ENCODE measurements at places on chromosomes 13 and 19.
A peak's percentile ranks its signal among the peaks of the same experiment; 100 is the strongest.

- DNase-seq = no peak
These were observed 494.8 kb downstream of the TBC1D4 start for GRCh38 chr13:74987124-74987690.

- DNase-seq = no peak
These were observed 66.1 kb downstream of the AKAP11 start for GRCh38 chr13:42337808-42338600.

DNA sequence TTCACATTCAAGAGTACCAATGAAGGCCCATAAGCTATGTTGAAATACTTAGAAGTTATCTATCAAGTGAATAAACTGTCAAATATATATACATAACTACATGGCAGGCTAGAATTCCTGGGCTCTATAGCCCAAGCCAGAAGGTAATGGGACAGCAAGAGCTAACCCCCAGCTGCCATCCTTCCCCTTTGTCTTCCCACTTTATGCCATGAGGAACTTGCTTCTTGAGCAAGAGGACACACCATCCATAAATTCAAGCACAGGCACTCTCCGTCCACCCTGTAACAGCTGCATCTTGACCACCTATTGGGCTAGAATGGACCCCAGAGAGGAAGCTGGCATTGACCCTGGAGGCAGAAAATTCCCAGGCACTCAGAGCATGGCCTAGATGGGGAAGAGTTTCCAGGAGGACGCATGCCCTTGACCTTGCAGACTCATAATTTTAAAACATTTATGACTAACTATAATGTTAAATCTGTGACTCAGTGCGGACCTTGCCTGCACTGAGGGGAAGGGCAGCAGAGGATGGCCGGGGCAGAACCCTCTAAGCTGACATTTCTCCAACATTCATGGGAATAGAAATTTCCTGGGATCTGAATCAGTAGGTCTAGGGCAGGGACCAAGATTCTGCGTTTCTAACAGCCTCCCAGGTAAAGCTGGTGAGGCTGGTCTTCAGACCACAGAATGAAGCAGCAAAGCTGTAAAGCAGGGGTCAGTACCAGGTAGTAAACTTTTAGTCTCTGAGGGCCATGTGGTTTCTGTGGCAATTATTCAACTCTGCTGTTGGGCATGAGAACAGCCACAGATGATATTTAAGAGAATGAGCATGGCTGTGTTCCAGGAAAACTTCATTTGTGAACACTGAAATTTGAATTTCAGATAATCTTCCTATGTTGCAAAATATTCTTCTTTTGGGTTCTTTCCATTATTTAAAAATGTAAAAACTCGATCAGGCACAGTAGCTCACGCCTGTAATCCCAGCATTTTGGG, 71.4 kb upstream of the CLDN10 start:
- no peak for DNase-seq

GRCh38 chr13:109646423-109646822, 140.0 kb downstream of the IRS2 start:
- no peak for DNase-seq

- DNase-seq = no peak
These were observed 31.7 kb downstream of the PEG3 start for GRCh38 chr19:56808717-56809392.

- DNase-seq = no peak
These were observed 33.1 kb upstream of the MTIF3 start for GRCh38 chr13:27483421-27483820.

- DNase-seq = no peak
These were observed 35.1 kb downstream of the TMEM255B start for GRCh38 chr13:113794086-113794485.

DNA sequence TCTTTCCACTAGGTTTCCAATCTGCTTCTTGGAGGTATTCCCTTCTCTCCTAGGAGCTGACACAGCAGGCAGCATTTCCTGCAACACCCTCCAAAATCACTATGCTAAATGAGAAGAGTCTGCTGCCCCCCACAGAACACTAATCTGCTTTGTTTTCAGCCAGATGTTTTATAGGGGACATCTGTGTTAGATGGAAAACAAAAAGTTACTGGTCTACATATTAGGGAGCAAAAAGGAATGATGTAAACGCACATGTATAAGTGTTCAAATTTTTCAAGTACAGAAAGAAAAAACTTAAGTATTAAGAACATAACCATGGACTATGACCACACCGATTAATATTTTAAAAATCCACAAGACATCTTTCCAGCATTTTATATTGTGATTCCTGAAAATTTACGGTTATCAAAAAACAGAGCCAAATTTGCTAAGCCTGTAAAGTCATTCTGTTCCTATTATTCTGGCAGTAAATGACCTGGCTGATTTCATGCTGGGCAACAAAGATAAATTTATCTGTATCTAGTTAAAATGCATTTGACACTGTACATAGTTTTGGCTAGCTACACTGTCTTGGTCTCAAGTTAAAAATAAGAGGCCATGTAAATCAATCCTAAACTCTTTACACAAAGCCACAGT, 63.3 kb downstream of the DCLK1 start:
- DNase-seq = no peak

- no peak for DNase-seq
These were observed 216.5 kb downstream of the EFNB2 start for GRCh38 chr13:106318941-106319411.

DNA sequence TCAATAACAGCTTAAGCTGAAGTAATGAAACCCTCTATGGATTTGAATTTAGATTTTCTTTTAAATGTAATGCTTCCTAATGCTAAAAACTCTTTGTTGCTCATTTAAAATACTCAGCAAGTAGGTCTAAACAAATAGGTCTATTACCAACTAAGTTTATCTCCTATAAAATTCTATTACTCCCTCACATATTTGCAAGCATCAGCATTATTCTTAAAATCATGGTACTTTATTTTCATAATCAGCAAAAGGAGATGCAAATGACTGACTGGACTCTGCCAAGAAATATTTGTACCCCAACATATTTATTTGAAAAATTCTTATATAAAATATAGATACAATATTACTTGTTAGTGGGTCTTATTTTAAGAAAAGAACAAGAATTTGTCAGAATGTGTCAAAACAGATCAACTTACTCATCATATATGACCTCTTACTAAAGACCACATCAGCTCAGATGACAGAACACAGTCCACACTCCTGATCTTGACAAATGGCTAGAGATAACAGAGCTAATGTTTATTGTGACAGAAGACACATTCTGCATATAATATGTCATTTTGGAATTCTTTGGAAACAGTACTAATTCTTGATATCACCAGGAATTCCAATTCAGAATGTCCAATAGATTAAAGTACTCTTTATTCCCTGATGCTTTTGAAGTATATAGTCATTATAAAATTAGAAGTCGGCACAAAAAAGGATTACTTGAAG, 704.6 kb upstream of the PCDH9 start:
- DNase-seq = no peak

- no peak for DNase-seq
These were observed 10.7 kb downstream of the ANO8 start for GRCh38 chr19:17323964-17324332.

- DNase-seq = peak; percentile 66
These were observed 120.8 kb upstream of the ZNF507 start for GRCh38 chr19:32224371-32225244.

- DNase-seq = no peak
These were observed 703 bp upstream of the FBL start for GRCh38 chr19:39846678-39847486.

- DNase-seq = no peak
These were observed 179.8 kb downstream of the RBM26 start for GRCh38 chr13:79226250-79226649.

- no peak for DNase-seq
These were observed 175.5 kb upstream of the SERP2 start for GRCh38 chr13:44197791-44198770.
